ENCODE measurements at places on chromosomes 1 and 21.

DNA sequence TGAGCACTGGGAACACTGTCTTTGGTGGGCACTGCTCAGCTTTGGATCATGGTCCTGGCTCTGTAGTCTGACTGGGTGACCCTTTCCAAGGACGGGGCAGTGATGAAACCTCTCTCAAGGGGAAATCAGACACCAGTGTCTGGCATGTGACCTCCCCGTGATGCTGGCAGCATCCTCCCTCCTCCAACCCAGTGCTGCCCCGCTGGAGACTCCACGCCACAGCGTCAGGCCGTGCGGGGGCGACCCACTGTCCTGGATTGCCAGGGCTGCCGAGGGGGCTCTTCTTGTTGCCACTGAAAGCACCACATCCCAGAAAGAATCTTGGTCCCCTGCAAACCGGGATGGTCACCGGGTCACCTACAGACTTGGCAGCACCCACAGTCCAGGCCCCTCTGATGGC lies 146.4 kb upstream of the ARHGEF16 start:
- DNase-seq, result no peak

DNA sequence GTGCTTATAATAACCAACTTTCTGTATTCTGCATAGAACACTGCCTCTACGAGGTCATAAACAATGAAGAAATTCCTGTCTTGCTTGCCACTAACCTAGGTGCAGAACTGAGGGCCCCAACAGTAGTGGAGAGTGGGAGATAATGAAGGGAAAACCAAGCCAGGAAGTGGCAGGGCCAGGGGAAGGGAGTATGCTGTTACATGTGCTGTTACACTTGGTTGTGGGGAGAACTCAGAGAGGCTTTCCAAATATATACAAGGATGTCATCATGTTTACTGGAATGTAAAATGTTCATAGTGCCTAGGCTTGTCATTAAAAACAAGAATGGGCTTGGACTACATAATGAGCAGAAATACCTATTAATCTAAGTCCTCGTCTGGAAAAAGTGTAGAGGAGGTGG lies 31.1 kb downstream of the NHLH2 start:
- DNase-seq, result no peak

- DNase-seq, result no peak
These were observed 82.8 kb downstream of the GLIS1 start for GRCh38 chr1:53655931-53656746.

DNA sequence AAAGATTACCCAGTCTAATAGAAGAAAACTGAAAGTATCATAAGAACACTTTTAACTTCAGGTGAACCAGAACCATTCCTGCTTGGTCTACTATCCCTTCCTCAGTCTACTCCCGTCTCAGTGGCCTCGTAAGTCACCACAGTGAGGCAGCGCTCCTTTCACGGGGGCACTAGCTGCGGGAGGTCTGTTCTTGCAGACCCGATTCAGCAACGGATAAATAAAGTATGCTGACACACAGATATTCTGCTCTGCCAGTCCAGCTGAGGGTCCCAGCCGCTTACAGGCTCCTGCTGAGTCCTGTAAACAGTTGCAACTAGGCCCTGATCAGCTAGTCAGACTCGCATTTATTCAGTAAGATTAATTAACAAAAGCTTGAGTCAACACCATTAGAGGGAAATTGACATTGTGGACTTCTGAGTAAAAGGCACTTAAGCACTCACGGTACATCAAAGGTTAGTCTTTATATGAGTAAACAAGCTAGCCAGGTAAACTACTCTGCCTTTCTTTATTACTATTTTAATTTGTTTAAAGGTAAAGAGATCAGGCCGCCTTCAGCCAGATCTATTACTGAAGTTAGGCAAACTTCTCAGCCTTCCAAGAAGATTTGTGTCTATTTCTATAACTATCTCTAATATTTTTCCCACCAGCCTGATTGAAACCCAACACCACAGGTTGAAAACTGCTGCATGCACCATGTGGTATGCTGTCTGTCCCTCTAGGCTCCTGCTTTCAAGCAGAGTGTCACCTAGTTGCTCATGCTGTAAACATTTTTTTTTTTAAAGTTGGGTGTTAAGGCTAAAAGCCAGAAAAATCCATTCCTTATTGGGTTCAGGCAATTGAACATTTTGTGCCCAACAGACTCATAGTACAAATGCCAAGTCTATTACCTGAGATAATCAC lies 87.7 kb downstream of the INTS7 start:
- no peak for DNase-seq

DNA sequence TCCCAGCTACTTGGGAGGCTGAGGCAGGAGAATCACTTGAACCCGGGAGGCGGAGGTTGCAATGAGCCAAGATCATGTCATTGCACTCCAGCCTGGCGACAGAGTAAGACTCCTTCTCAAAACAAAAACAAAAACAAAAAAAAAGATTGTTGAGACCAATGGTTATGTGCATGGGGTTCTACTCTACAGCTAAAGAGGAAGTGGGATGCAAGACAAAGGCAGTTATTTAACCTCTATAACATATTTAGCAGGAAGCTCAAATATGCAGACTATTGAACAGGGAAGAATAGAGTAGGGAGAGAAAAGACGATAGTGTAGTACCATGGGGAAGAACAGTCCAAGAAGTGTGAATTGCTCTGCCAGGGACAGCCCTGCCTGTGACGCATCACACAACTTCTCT lies 227.7 kb downstream of the SMYD3 start:
- no peak for DNase-seq
